ENCODE measurements at places on chromosomes 4 and X.
A peak's percentile ranks its signal among the peaks of the same experiment; 100 is the strongest.

DNA sequence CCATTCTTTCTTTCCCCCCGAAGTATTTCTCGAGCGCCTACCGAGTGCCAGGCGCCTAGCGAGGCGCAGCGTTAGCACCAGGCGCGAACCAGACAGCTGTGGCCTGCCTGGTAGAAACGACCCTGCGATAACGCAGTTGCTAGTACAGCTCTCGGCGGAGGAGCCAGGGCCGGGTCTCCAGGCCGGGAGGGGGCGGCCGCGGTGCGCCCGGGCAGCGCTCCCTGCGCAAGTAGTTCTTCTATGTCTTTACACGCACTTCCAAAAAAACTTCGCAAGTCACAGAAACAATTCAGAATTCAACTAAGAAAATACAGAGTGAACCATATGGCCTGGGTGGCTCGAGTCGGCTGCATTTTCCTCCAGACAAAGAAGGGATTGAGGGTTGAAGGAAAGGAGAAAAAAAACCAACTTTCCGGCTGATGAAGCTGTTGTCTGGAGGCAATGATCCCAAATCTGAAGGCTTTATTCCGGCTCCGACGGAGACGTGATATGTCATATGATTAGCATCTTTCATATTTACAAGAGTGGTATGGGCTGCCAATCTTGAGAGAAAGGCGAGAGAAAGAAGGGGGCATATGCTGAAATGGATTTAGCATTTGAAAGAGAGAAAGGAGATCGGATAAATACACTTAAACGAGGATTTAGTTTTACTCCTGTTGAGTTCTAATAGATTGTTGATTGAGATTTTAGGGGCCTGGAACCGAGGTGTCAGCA, 7.2 kb upstream of the NEUROG2 start:
- DNase-seq: no peak

DNA sequence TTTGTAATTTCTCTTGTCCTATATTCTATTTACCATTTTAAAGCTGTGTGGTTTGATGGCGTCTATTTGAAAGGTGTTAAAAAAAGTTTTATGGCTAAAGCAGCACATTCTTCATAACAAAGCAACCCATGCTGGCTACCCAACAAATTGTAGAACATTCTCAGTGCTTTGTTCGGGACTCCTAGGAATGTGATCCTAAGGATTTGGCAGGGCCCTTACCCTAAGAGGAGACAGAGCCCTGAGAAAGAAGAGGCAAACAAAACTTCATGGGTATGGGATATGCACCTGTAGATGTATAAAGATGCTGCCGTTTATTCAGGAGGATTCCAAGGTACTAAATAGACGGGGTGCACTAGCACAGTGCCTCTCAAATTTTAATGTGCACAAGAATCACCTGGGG, 370.8 kb upstream of the DIPK2B start:
- no peak for DNase-seq

DNA sequence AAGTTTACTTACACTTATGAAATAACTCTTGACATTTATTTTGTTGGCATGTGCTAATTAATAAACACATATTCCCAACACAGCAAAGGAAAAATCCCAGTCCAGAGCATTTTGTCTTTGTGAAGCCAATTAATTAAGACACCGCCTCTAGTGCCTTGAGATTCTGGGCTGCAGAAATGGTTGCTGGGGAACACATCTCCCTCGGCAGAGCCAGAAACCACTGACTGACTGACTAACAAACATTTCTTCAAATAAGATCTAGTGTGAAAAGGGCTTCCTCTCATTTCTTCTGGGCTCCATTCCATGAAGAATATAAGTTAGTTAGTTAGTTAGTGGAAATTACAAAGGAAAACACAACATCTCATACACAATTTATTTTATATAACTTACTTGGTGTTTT, 28.4 kb upstream of the NAP1L5 start:
- no peak for DNase-seq

GRCh38 chr4:5477613-5478012, 230.7 kb downstream of the EVC2 start:
- DNase-seq: no peak

GRCh38 chr4:142307857-142308256, 538.2 kb downstream of the INPP4B start:
- DNase-seq: no peak

GRCh38 chr4:136412708-136413107, 1119.6 kb downstream of the PCDH18 start:
- DNase-seq: no peak

DNA sequence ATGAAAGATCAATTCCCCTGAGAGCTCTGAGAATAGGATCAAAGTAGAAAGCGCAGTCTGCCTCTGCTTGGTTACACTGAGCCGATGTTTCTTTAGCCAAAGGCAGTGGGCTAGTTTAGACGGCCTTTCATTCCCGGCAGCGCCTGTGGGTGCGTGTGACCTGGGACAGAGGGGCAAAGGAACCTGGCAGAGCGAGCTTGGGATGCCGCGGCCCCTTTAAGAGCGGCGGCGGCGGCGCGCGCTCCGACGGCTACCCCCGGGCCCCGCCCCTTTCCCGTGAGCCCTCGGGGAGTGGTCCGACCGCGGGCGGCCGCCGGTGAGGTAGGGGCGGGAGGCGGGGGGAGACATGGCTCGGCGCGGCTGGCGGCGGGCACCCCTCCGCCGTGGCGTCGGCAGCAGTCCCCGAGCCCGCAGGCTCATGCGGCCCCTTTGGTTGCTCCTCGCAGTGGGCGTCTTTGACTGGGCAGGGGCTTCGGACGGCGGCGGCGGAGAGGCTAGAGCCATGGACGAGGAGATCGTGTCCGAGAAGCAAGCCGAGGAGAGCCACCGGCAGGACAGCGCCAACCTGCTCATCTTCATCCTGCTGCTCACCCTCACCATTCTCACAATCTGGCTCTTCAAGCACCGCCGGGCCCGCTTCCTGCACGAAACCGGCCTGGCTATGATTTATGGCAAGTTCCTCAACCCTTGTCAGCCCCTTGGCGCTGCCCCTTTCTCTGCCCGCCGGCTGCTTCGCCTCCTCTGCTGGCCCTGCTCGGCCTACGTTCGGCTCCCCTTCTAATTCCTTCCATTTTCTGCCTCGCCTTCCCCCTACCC, at the start of gene SLC9A6:
TSS of gene SLC9A6 (plus strand) at position 279 of the 816 bp plus-strand sequence. CDS start at position 503, 224 bp downstream.
- DNase-seq: no peak

GRCh38 chr4:89110541-89110985, 770 bp upstream of the TIGD2 start:
- DNase-seq: no peak

- DNase-seq: no peak
These were observed at the start of gene P2RY10 for GRCh38 chrX:78945186-78945912. Gene P2RY10 (plus strand): TSS chrX:78945391. CDS start chrX:78960521, 15,130 bp downstream.

- no peak for DNase-seq
These were observed 56.8 kb downstream of the SEPSECS start for GRCh38 chr4:25103418-25103817.

DNA sequence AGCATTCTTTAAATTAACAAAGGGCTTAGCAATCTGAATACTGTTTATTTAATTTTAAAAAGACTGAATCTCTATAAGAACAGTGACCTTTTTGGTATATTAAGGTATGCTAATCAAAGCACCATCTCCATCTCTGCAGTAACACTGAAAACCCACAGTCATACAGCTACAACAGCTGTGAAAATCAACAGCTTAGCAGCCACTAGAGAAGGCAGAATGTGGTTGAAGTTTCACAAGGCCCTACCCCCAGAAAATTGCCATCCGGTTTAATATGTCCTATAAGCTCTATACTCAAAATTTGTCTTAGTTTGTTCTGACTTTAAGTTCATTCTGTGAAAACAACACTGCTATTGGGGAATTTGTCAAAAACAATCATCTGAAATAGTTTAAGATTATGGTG, 128.7 kb downstream of the OPHN1 start:
- no peak for DNase-seq

DNA sequence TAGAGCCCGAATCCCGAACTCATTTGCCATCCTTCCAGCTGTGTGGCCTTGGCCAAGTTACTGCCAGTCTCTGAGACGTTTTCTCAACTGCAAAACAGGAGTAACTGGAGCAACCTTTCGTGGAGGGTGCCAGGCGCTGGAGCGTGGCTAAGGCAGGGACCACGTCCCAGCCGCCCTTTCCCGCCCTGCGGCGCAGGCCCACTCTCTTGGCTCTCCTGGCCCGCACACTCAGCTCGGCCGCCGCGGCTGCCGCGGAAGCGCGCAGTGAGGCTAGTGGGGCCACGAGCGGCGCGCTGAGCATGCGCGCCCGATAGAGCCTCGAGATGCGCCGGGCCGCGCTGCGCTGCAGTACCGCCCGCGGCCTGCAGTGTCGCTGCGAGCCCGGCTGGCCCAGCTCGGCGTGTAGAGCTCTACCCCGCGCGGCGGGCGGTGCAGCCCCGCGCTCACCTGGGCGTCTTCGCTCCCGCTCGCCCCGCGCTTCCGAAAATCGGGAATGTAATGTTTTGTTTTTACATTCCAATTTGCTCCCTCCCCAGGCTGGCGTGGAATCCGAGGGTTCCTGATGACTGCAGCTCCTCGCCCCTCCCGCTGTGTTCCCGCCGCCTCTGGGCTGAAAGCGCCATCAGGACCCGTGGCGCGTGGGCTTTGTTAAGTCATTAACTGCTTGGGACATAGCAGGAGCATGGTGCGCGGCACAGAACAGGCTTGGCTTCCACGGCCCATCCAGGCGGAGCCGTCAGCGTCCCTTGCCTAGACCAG, 4.0 kb upstream of the ZNF518B start:
- DNase-seq: no peak

DNA sequence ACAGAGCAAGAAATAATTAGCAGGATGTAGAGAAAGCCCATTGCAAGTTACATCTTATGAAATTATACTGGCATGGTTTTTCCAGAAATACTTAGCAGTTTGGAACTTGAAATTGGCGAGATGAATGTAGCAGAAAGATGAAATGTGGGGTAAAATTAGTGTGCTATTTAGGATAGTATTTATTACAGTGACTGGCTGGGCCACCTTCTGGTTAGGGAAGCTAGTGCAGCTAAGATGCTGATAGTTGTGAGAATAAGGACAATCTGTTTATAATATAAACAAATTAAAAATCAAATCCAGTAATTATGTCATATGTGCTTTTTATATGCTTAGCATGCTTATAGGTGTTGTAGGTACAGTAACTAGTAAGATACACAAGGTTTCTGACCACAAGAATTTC, 74.8 kb downstream of the IL15 start:
- no peak for DNase-seq

- no peak for DNase-seq
These were observed 42.2 kb upstream of the HSD17B10 start for GRCh38 chrX:53476371-53476770.

DNA sequence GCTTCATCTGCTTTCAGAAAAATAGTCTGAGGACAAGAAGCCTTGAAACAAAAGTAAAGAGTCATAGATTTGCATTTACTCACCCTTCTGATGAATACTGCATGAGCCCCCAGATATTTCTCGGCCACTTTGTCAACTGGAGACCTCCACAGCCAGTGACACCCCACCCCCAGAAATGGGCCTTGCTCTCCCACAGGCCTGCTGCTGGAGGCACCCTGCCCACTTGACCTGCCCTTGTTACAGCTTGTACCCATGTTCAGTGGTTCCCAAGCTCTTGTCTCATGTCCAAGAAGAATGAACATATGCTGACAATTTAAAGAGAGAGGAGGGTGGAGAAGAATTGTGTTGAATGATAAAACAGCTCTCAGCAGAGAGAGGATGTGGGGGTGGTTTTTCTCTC, 225.1 kb downstream of the DCAF12L2 start:
- DNase-seq: no peak

- no peak for DNase-seq
These were observed 74.6 kb upstream of the SH3RF1 start for GRCh38 chr4:169345316-169345721.

DNA sequence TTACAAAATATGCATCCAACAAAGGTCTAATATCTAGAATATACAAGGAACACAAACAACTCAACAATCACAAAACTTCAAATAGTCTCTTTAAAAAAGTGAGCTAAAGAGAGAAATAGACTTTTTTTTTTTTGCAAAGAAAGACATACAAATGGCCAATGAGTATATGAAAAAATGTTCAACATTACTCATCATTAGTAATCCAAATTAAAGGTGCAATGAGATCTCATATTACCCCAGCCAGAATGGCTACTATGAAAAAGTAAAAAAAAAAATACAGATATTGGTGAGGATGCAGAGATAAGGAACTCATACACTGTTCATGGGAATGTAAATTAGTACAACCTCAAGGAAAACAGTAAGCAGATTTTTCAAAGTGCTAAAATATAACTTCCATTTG, 24.1 kb downstream of the AGTR2 start:
- no peak for DNase-seq

GRCh38 chr4:139552517-139553307, 3.3 kb downstream of the SETD7 start:
- no peak for DNase-seq

DNA sequence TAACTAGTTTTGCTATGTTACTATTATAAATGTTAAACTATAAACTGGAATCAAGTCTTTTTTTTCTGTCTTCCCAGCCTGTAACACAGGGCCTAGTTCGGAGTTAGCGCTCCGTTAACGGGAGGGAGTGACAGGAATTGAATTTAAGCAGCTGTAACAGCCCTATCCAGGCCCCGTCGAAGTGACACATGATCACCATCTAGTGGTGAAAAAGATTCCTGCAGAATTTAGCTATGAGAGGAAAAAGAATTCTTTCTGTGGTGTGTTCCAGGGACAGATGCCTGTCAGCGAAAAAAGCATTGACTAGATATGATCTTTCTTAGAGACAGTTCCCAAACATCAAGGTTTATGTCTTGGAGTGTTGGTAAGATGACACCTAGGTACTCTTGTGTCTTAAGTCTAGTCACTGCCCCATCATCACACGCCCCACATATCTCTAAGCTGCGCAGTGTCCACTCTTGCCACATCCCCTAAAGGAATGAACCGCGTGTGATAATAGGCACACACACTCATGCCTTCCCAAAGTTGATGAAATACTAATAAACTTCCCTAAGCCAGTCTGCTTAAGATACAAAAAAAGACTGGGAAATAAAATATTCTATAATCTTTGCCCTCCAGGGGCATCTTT, 2.1 kb downstream of the GAB3 start:
- DNase-seq: no peak

GRCh38 chr4:154640999-154641398, 28.5 kb upstream of the FGG start:
- DNase-seq: no peak

- DNase-seq: no peak
These were observed at the start of gene STS for GRCh38 chrX:7147413-7147977. Gene STS (plus strand): TSS chrX:7147712. CDS start chrX:7253200, 105,488 bp downstream.

GRCh38 chr4:6779667-6780565, 2.6 kb upstream of the KIAA0232 start:
- no peak for DNase-seq

DNA sequence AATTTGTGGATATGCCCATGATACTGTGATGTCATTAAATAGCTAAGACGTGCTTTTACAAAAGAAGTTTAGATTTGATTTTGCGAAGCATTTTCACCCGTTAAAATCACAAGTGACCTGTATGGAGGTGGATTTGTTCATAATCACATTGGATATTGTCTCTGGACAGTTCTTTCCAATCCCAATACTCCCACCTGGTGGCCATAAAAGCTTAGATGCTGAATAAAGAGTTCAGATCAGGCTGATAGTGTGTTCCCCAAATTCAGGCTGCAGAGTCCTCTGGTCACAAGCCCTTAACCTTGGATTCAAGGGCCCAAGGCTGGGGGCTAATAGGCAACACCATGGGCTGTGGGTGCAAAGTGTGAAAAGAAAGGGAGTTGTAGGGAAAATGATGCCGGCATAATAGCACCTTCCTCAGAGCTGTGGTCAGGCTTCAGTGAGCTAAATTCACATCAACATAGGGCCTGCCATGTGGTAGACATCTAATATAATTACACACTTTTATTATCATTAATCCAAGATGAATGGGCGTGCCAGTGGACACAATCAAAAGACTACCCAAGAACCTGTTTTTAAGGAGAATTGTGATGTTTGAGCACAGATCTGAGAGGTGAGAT, 28.1 kb downstream of the SMIM43 start:
- peak; percentile 47 for DNase-seq

- no peak for DNase-seq
These were observed 17.8 kb downstream of the MFAP3L start for GRCh38 chr4:170008371-170008770.

All from SK-N-MC (cell line).